Effector memory CD8-positive, alpha-beta T cell (primary cell): ENCODE measurements at places on chromosomes 12 and 14.

GRCh38 chr12:131008131-131008912, 54.6 kb downstream of the ADGRD1 start:
- H3K4me1 ChIP-seq, result peaks cover 1% of the 10 kb centered on the region
- H3K27ac ChIP-seq, result no peak overlapping the region
- H3K36me3 ChIP-seq, result peaks cover 3% of the 10 kb centered on the region
- H3K4me3 ChIP-seq, result no peak overlapping the region
- H3K27me3 ChIP-seq, result peaks cover 33% of the 10 kb centered on the region
- no peak for DNase-seq

GRCh38 chr12:30417697-30418231, 277.9 kb downstream of the IPO8 start:
- DNase-seq, result no peak
- H3K36me3 ChIP-seq, result no peaks in the 10 kb centered on the region
- H3K27ac ChIP-seq, result no peak overlapping the region
- H3K27me3 ChIP-seq, result no peaks in the 10 kb centered on the region
- H3K4me1 ChIP-seq, result no peaks in the 10 kb centered on the region

- H3K4me1 ChIP-seq, result peaks cover 23% of the 10 kb centered on the region
- H3K4me3 ChIP-seq, result no peak overlapping the region
- H3K27me3 ChIP-seq, result no peaks in the 10 kb centered on the region
- DNase-seq, result no peak
- H3K27ac ChIP-seq, result peak overlapping the region; percentile 39
- H3K36me3 ChIP-seq, result peaks cover 18% of the 10 kb centered on the region
Measured at GRCh38 chr12:53603196-53603595, 23.0 kb downstream of the ATF7 start.

DNA sequence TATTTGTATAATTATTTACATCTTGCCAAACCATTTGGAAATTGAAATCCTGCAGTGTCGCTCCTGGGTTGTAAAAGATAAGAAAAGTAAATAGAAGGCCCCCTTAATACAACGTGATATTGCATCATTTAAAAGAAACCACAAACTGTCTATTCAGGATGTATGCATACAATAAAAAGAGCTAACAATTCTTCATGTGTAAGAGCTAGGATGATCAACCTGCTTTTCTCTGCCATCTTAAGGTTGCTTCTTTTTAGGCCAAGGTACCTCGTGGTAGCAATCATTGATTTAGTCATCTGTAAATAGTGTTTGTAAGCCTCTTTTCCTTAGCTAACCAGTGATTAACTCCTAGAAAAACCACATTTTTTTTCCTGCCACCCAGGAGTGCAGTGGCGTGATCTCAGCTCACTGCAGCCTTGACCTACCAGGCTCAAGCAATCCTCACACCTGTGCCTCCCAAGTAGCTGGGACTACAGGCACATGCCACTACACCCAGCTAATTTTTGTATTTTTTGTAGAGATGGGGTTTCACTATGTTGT, 3.3 kb upstream of the USP44 start:
- H3K27me3 ChIP-seq, result no peaks in the 10 kb centered on the region
- DNase-seq, result no peak
- no peak overlapping the region for H3K4me3 ChIP-seq

GRCh38 chr12:8822298-8822697, at the start of gene A2ML1:
A2ML1 (plus strand) TSS chr12:8822621; CDS start chr12:8822652, 31 bp downstream.
- no peak within 1 kb of the TSS for H3K4me3 ChIP-seq
- no peak for DNase-seq
- H3K4me1 ChIP-seq, result no peaks in the 10 kb centered on the region
- H3K27ac ChIP-seq, result no peak within 1 kb of the TSS

DNA sequence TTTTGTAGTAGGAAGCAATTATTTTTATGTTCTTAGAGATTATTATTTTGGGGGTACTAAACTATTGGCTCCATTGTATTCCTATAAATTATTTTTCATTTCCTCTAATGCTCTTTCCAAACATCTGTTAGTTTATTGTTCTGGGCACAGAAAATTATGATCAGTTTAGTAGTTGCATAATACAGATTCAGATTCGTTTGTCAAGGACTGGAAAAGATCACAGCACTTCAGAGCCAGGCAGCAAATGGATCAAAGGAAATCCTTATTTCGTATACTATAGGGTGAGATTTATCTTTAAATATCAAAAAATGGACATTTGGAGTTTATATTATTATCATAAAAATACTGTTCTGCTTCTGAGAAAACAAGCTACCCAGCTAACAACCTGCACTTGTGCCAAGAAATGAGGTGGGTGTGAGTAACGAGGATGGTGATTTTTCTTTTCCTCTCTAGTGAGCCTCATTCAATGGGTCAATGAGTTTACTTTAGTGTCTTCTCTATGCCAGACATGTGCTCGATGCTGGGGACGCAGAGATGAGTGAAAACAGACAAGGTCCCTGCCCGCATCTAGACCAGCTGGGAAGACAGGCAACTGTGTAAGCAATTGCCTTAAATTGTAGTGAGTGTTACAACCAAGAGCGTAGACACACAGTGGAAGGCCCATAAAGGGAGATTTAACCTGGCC, 208.6 kb upstream of the PLXNC1 start:
- H3K27ac ChIP-seq, result no peak overlapping the region
- H3K36me3 ChIP-seq, result no peaks in the 10 kb centered on the region
- DNase-seq, result no peak
- no peak overlapping the region for H3K4me3 ChIP-seq
- H3K27me3 ChIP-seq, result no peaks in the 10 kb centered on the region

DNA sequence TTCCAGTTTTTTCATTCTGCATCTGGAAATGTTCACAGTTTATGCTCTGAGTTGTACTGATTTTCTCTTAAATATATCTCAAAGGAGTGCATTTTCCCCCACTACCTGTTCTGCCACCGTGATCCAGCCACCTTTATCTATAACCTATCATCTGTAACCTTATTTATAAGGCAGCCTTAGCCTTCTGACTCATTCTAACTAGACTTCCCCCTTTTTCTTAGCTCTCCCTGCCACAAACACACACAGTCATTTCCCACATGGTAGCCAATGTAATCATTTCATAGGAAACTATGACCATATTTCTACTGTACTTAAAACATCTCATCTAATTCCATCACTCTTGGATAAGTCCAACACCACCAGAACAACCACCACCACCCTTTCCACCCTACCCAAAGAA, 10.8 kb upstream of the GYS2 start:
- H3K4me3 ChIP-seq, result no peak overlapping the region
- H3K36me3 ChIP-seq, result no peaks in the 10 kb centered on the region
- H3K27me3 ChIP-seq, result no peaks in the 10 kb centered on the region
- H3K4me1 ChIP-seq, result peaks cover 14% of the 10 kb centered on the region

GRCh38 chr12:95815632-95816212, 25.2 kb upstream of the NTN4 start:
- no peaks in the 10 kb centered on the region for H3K4me1 ChIP-seq
- H3K36me3 ChIP-seq, result peaks cover 2% of the 10 kb centered on the region
- no peak overlapping the region for H3K27ac ChIP-seq
- H3K4me3 ChIP-seq, result no peak overlapping the region

- H3K27me3 ChIP-seq, result no peaks in the 10 kb centered on the region
- no peak overlapping the region for H3K4me3 ChIP-seq
- no peak for DNase-seq
- no peaks in the 10 kb centered on the region for H3K36me3 ChIP-seq
- H3K4me1 ChIP-seq, result peaks cover 1% of the 10 kb centered on the region
- no peak overlapping the region for H3K27ac ChIP-seq
Measured at GRCh38 chr12:39966721-39967120, 139.2 kb downstream of the SLC2A13 start.

DNA sequence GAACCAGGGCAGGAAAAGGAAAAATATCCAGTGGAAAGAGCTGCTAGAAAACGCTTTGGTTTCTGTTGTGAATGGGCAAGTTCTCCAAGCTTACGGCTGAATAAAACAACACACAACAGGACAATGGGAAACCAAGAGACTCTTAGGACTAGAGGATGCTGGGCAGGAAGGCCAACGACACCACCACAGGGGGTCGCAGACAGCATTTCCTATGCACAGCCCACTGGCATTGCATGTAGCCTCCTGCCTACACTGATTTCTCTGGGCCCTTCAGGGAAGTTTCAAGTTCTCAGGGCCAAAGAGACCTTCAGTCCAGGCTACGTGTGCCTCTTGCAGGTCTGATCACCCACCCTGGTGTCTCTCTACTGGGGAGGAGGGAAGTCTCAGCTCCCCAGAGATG, 108.0 kb downstream of the RIMBP2 start:
- no peaks in the 10 kb centered on the region for H3K4me1 ChIP-seq
- H3K27me3 ChIP-seq, result no peaks in the 10 kb centered on the region
- H3K36me3 ChIP-seq, result no peaks in the 10 kb centered on the region
- no peak for DNase-seq

GRCh38 chr14:59018460-59018859, 170.0 kb upstream of the DAAM1 start:
- H3K4me1 ChIP-seq, result no peaks in the 10 kb centered on the region
- no peaks in the 10 kb centered on the region for H3K27me3 ChIP-seq
- H3K4me3 ChIP-seq, result no peak overlapping the region
- DNase-seq, result no peak
- no peaks in the 10 kb centered on the region for H3K36me3 ChIP-seq
- no peak overlapping the region for H3K27ac ChIP-seq

DNA sequence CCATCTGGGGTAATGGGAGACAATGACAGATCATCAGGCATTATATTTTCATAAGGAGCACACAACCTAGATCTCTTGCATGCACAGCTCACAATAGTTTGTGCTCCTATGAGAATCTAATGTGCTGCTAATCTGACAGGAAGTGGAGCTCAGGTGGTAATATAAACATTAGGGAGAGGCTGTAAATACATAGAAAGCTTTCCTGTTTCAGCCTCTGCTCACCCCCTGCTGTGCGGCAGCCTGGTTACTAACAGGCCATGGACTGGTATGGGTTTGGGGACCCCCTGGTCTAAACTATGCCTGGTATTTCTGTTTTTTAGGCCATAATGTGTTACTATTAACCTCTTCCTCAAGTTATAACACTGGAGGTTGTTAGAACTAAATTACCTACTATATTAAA, 1373.7 kb downstream of the LRFN5 start:
- DNase-seq, result no peak
- H3K4me3 ChIP-seq, result no peak overlapping the region
- no peaks in the 10 kb centered on the region for H3K36me3 ChIP-seq

- no peak for DNase-seq
- H3K4me1 ChIP-seq, result no peaks in the 10 kb centered on the region
- no peaks in the 10 kb centered on the region for H3K36me3 ChIP-seq
- no peak overlapping the region for H3K4me3 ChIP-seq
Measured at GRCh38 chr12:3231399-3231876, 154.3 kb downstream of the TSPAN9 start.

DNA sequence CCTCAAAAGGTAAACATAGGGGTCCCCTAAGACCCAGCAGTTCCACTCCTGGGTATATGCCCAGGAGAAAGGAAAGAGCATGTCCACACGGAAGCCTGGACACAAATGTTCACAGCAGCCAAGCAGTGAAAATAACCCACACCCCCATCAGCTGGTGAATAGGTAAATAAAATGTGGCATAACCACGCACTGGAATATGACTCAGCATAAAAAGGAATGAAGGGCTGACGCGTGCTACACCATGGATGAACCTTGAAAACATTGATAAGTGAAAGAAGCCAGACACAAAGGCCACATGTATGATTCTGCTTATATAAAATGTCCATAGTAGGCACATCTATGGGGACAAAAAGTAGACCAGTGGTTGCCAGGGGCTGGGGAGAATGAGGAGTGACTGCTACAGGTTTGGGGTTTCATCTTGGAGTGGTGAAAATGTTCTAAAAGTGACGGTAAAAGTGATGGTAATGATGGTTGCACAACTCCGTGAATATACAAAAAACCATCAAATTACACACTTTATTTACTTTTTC, 3.8 kb upstream of the SCARB1 start:
- H3K27me3 ChIP-seq, result peaks cover 25% of the 10 kb centered on the region
- H3K4me1 ChIP-seq, result peaks cover 17% of the 10 kb centered on the region
- no peak for DNase-seq
- no peak overlapping the region for H3K4me3 ChIP-seq
- H3K27ac ChIP-seq, result no peak overlapping the region
- peaks cover 9% of the 10 kb centered on the region for H3K36me3 ChIP-seq

DNA sequence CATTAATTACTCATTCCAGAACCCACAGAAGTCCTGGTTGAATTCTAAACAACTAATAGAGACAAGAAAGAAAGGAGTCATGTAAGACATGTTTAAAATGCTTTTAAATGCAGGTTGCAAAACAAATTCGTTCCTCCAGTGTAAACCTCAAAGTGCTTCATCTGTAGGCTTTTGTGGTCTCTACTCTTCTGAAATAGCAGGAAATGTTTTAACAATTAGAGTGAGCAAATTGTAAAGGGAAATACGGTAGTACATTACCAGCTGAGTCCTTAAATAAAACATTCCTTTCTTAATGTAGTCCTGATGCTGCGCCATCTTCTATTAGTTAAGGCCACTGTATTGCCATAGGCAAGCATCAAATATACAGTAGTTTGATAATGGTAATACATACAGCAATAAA, 1934.2 kb upstream of the SEL1L start:
- no peak overlapping the region for H3K27ac ChIP-seq
- no peaks in the 10 kb centered on the region for H3K36me3 ChIP-seq
- DNase-seq, result no peak

DNA sequence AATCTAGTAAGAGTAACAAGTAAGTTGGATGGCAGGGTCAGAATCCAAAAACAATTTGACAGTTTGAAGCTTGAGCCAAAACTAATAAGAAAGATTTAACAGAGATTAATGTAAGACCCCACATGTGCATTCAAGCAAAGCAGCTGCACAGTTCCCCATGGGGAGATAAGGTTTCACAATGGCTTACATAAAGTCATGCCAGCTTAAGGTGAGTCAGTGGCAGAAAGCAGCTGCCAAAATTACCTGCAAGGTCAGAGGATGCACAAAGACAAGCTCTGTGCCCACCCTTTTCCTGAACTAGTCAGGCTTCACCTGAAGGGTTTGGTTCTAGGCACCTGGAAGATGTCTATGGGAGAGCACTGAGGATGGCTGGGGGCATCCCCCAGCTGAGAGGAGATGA, 36.6 kb upstream of the KRT77 start:
- no peak overlapping the region for H3K4me3 ChIP-seq
- H3K36me3 ChIP-seq, result peaks cover 2% of the 10 kb centered on the region
- peaks cover 5% of the 10 kb centered on the region for H3K4me1 ChIP-seq
- no peak overlapping the region for H3K27ac ChIP-seq
- peaks cover 57% of the 10 kb centered on the region for H3K27me3 ChIP-seq

DNA sequence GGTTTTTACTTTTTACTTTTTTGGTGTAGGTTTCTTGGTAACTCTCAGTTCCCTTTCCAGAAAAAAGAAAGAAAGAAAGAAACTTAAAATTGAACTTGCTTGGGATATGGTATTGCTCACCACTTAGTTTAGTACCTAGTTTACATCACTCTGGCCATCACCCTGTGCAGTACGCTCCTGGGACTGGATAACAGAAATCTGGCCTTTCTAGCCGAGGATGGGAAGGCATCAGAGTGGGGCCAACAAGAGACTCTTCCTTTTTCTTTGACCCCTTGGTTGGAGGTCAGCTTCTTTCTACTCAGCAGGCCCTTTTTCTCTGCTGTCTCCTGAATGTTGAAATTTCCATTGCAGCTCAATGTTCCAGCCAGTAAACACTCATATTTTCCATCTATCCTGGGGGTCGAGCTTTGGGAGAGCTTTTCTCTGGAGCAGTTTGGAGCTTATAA, 156.6 kb downstream of the TGFB3 start:
- no peak overlapping the region for H3K4me3 ChIP-seq
- no peaks in the 10 kb centered on the region for H3K27me3 ChIP-seq
- no peaks in the 10 kb centered on the region for H3K4me1 ChIP-seq
- H3K36me3 ChIP-seq, result peaks cover 8% of the 10 kb centered on the region

- H3K4me1 ChIP-seq, result no peaks in the 10 kb centered on the region
- no peak for DNase-seq
- no peak overlapping the region for H3K4me3 ChIP-seq
- H3K27me3 ChIP-seq, result no peaks in the 10 kb centered on the region
Measured at GRCh38 chr12:67720351-67720856, 71.9 kb downstream of the DYRK2 start.

- no peak for DNase-seq
- peaks cover 16% of the 10 kb centered on the region for H3K36me3 ChIP-seq
- H3K27ac ChIP-seq, result peak overlapping the region; percentile 26
- peaks cover 10% of the 10 kb centered on the region for H3K4me1 ChIP-seq
Measured at GRCh38 chr12:4506870-4507269, 31.8 kb upstream of the RAD51AP1 start.
